ENCODE measurements at places on chromosomes 11 and 22.

GRCh38 chr22:45887202-45888131, 89.5 kb downstream of the WNT7B start:
- DNase-seq, result no peak

DNA sequence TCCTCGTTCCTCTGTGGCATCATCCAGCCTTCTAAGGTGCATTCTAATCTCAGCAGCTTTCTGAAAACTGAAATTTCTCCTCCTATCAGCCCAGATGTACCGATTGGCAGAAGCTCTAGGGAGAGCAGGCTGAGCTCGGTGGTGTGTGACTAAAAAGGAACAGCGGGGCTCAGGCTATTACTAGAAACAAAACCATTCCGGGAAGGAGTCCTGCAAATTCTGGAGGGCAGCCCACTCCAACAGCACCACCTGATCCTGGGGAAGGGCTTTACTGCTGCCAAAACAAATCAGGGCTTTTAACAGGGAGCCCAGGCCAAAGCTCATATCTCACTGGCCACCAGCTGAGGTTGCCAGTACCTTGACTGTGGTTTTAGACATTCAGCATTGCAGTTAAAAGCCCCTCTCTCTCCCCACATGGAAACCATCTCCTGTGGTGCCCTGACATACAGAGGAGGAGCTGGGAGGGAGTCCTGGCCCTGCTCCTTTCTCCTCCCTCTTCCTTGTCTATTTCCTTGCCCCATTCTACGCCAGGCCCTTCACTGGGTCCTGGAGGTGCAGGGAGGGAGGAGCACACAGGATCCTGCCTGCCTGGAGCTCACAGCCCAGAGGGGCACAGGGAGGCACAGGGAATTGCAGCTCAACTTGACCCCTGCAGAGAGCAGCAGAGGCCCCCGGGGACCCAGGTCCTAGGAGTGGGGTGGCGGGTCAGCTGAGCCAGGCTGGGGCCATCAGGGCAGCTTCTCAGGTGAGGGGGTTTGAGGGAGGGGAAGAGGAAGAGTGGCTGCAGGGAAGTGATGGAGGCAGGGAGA, 889 bp downstream of the PLAAT4 start:
- no peak for DNase-seq

DNA sequence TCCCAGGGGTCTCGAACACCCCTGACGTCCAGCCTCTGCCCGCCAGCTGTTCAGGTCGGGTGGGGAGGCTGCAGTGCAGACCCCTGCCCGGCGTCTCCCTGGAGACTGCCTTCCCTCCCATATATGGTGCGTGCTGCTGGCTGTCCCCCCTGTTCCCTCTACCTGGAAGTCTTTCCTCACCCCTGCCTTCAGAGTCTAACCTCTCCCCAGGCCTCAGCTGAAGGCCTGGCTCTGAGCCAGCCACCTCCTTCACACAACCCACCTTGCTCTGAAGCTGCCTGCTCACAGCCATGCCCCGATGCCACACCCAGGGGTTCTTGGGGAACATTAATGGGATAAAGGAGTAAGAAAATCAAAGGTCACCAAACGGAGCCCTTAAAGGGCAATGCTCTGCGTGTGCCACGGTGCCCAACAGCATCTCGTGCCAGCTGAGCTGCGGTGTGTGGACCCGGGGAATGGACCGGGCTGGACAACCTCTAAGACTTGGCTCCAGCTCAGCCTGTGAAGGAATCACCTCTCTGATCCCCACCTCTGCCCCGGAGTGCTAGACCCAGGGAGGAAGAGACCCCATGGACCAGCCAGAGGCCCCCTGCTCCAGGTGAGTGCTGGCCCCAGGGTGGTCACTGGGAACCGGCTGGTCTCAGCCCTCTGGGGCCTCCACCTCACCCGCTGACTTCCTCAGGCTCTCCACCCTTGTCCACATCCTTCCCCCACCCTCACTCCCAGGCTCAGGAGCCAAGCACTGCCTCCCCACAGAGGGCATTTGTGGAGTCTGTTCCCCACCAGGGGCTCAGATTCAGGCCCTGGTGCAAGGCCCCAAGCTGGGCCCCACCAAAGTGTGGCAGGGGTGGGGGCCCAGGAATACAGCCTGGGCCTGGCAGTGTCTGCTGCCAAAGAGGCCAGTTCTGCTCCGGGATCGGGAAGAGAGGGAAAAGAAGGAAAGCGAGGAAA, at the start of gene NLRP6:
Gene NLRP6 (plus strand): TSS at position 407 of the 951 bp plus-strand sequence. CDS start 163 bp downstream, at position 570.
- DNase-seq, result no peak

DNA sequence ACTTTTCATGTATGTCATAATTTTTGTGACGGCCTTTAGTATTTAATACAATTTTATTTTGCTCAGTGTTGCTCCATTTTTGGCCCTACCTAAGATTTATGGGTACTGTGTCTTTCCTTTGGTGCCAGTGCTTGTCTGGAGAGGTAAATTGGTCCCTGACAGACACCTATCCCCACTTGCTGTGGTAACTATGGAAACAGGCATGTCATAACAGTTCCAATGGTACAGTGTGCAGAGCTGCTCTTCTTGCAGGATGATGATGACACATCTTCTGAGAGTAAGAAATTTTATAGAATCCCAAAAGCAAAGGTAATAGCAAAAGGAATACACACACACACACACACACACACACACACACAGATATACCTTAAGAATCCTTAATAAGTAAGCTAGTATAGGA, 118.5 kb downstream of the ELP4 start:
- no peak for DNase-seq

DNA sequence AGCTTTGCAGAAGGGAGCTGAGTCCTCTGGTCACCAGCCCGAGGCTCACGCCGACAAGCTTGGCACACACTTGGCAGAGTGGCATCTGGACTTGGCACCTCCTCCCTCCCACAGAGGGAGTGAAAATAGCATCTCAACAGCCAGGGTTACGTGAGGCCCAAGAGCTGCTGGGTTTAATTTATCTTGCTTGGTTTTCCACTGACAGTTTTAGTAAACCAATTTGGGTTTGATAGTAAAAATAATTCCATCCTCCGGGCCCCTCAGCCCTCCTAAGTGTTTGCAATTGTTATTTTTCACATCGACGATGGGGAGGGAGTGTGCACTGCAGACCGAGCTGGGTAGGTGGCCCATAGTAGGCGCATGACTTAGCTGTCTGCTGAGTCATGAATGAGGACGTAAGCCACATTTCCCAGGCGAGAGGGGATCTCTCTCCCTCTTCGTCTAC, 107.6 kb upstream of the ASPHD2 start:
- DNase-seq, result no peak

DNA sequence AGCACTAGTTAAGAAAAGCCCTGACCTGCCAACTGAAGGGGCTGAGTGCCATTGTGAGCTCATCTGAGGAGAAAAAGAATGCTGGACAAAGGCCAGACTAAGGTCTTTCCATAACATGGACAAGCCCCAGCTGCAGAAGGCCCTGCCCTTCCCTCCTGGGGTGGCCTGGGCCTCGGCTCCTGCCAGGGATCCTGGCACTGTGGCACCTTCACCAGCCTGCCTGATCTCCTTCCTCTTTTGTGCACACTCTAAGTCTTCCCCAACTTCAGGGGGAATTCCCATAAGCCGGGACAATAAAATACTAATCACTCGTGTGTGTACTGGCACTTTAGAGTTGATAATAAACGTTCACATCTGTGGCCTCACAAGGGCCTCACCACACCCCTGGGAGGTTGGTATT, 9.9 kb downstream of the TMPRSS13 start:
- DNase-seq, result no peak

- DNase-seq, result no peak
Observed at GRCh38 chr11:118606157-118606843, 1.1 kb upstream of the PHLDB1 start.

DNA sequence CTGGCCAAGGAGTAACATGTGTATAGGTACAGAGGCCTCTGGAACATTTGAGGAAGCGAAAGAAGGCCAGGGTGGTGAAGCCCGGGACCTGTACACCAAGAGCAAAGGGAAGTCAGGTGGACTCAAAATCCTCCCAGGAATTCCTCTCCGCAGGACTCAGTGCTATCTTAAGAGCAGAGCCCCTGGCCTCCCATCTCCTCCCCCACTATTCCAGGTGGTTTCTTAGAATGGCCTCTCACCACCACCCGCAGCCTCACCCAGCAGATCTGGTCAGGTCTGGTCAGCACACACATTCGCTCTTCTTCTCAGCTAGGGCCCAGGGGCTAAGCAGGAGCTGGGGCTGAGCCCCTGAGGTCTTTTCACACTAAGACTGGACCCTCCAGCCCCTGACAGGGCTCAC, 59.1 kb downstream of the SCGB1A1 start:
- DNase-seq, result no peak

- no peak for DNase-seq
Observed at GRCh38 chr11:134412203-134413042, at the start of gene B3GAT1. B3GAT1 (minus strand) TSS chr11:134412242; CDS start chr11:134387659, 24,583 bp downstream.

DNA sequence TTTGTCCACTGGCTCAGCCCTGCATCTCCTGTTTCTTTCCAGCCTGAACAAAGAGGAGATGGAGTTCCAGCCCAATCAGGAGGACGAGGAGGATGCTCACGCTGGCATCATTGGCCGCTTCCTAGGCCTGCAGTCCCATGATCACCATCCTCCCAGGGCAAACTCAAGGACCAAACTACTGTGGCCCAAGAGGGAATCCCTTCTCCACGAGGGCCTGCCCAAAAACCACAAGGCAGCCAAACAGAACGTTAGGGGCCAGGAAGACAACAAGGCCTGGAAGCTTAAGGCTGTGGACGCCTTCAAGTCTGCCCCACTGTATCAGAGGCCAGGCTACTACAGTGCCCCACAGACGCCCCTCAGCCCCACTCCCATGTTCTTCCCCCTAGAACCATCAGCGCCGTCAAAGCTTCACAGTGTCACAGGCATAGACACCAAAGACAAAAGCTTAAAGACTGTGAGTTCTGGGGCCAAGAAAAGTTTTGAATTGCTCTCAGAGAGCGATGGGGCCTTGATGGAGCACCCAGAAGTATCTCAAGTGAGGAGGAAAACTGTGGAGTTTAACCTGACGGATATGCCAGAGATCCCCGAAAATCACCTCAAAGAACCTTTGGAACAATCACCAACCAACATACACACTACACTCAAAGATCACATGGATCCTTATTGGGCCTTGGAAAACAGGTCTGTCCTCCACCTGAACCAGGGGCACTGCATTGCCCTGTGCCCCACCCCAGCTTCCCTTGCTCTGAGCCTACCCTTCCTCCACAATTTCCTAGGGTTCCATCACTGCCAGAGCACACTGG, 5.0 kb downstream of the FTH1 start:
- DNase-seq, result peak; percentile 45

DNA sequence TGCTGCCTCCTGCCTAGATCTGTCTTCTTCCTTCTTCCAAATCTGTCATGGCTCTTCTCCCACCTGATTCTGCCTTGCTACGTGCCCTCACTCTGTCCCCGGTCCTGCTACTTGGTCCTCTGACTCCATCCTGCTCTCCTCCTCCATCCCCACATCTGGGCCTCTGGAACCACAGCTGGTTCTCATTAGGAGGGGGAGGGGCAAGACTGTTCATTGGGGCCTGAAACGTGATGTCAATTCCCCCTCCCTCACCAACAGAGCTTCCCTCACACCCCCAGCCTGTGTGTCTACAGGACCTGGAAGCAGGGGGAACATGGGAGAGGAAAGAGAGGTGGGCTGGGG, 9.1 kb downstream of the DCHS1 start:
- DNase-seq, result no peak

GRCh38 chr11:75539459-75540334, 14.0 kb upstream of the GDPD5 start:
- no peak for DNase-seq

- no peak for DNase-seq
Observed at GRCh38 chr11:27452147-27452546, 20.4 kb downstream of the LGR4 start.

DNA sequence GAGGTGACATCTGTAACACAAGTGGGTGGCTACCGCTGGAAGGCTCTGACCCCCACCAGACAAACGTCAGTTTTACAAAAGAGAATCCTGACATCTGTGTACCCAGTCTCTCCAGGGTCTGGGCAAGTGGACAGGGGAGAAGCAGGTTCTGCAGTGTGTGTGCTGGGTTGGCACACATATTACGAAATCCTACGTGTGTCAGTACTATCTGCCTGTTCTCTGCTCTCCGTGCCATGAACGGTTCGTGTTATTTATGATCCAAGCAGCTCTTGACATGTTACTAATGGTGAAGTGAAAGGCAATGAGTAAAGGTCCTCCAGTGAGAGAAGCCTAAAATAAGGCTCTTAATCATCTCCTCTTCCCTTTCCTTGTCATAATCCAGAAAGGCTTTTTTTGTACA, 201.5 kb upstream of the MTMR2 start:
- DNase-seq, result no peak

- no peak for DNase-seq
Observed at GRCh38 chr11:85407648-85408047, 219.5 kb downstream of the DLG2 start.

DNA sequence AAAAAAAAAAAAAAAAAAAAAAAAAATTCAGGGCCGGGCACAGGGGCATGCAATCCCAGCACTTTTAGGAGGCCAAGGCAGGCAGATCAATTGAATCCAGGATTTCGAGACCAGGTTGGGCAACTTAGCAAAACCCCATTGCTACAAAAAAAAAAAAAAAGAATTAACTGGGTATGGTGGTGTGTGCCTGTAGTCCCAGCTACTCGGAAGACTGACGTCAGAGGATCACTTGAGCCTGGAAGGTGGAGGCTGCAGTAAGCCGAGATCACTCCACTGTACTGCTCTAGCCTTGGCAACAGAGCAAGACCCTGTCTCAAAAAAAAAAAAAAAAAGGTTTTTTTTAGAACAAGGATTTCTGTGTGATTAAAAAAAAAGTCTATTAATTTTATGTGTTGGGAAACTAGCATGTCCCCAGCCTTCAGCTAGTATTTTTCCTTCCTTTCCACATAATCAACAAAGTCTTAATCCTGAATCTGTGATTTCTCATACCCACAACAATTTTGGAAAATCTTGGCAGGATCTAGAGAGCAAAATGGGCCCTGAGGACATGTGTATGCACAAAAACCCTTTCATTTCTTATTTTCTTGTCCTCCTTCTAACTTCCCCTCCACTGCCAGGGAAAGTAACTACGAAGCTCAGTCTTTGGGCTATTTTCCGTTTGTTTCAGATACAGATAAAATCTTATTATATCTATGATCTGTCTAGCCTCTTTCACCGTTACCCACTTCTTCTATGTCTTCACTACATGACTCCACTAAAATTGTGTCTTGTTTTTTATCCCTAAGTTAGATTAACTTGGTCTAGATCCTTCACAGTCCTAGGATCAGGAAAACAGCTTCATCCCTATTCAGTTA, 5.7 kb upstream of the AMBRA1 start:
- peak; percentile 63 for DNase-seq

DNA sequence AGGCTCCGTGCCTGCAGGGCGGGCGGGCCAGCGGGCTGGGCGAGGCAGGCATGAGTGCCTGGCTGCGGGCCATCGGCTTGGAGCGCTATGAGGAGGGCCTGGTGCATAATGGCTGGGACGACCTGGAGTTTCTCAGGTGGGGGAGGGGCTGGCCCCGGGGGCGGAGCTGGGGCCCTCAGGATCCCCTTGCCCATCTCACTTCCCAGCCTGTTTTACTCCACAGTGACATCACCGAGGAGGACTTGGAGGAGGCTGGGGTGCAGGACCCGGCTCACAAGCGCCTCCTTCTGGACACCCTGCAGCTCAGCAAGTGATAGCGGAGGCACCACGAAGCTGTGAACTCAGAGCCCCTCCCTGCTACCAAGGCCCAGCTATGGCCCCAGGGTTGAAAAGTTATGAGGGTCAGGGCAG, 5.9 kb downstream of the PHOX2A start:
- peak; percentile 76 for DNase-seq

- DNase-seq, result no peak
Observed at GRCh38 chr22:26707090-26707489, 49.7 kb downstream of the MIAT start.

GRCh38 chr11:65574811-65575567, 864 bp upstream of the EHBP1L1 start:
- peak; percentile 87 for DNase-seq

GRCh38 chr22:46622081-46622521, 1.9 kb downstream of the GRAMD4 start:
- peak; percentile 23 for DNase-seq

GRCh38 chr11:47070769-47071168, 105.9 kb downstream of the ARFGAP2 start:
- DNase-seq, result no peak

All from hematopoietic multipotent progenitor cell treated with erythropoietin and hydrocortisone succinate and interleukin-3 and kit ligand, for 6 days (in vitro differentiated cells).